ENCODE measurements at places on chromosomes 5 and 9.

- H3K36me3 ChIP-seq, result no peaks in the 10 kb centered on the region
- H3K4me1 ChIP-seq, result no peaks in the 10 kb centered on the region
- H3K4me3 ChIP-seq, result no peak overlapping the region
- no peak for DNase-seq
These were observed 83.9 kb downstream of the NR2F1-AS1 start for GRCh38 chr5:93497096-93497495.

- H3K27ac ChIP-seq, result no peak overlapping the region
- no peak for DNase-seq
These were observed 145.1 kb downstream of the PHF2 start for GRCh38 chr9:93721417-93721965.

DNA sequence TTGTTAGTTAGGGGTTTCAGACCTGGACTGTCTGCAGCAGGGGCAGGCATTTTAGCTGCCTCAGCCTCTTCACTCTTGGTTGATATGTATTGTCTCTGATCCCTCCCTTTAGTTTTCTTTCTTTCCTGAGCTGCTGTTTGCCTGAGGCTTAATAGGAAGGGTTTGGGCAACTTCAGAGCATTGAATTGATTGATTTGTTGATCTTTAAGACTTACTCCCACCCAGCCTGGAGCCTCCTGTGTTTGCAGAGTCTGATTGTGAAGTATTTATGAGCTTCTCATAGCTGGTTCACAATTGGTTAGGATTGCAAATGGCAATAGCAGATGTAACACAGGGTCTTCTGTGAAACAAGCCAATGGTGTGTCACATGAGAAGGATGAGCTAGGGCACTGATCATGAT is 671.8 kb upstream of the SEMA6A start:
- H3K36me3 ChIP-seq, result no peaks in the 10 kb centered on the region
- no peaks in the 10 kb centered on the region for H3K27me3 ChIP-seq
- H3K27ac ChIP-seq, result no peak overlapping the region
- no peak for DNase-seq
- H3K4me3 ChIP-seq, result no peak overlapping the region

DNA sequence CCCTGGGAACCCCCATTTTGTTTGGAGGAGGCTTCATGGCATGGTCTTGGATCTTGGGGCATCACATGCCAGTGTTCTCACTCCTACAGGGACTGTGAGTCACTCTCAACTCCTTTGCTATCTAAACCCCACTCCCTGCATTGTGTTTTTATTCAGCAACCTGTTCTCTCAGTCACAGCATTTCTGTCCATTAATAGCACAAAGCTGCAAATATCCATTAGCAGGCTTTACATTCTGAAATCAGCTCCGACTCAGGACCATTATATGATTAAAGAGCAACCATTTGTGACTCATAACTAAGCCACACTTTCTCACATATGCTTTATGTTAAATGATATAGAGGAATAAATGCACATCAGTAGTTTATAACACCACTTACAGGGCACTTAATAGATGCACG is 462.1 kb upstream of the BRINP1 start:
- no peak overlapping the region for H3K27ac ChIP-seq
- no peak for DNase-seq
- H3K4me1 ChIP-seq, result no peaks in the 10 kb centered on the region
- H3K36me3 ChIP-seq, result no peaks in the 10 kb centered on the region

DNA sequence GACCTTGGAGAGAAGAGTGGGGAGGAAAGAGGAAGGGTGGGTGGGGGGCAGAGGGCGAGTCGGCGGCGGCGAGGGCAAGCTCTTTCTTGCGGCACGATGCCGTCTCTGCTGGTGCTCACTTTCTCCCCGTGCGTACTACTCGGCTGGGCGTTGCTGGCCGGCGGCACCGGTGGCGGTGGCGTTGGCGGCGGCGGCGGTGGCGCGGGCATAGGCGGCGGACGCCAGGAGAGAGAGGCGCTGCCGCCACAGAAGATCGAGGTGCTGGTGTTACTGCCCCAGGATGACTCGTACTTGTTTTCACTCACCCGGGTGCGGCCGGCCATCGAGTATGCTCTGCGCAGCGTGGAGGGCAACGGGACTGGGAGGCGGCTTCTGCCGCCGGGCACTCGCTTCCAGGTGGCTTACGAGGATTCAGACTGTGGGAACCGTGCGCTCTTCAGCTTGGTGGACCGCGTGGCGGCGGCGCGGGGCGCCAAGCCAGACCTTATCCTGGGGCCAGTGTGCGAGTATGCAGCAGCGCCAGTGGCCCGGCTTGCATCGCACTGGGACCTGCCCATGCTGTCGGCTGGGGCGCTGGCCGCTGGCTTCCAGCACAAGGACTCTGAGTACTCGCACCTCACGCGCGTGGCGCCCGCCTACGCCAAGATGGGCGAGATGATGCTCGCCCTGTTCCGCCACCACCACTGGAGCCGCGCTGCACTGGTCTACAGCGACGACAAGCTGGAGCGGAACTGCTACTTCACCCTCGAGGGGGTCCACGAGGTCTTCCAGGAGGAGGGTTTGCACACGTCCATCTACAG is 760 bp downstream of the NPR3 start:
- H3K4me1 ChIP-seq, result peaks cover 43% of the 10 kb centered on the region
- peak overlapping the region; percentile 84 for H3K27ac ChIP-seq
- H3K27me3 ChIP-seq, result no peaks in the 10 kb centered on the region
- no peaks in the 10 kb centered on the region for H3K36me3 ChIP-seq
- peak overlapping the region; percentile 30 for H3K4me3 ChIP-seq
- DNase-seq, result peak; percentile 64

- no peak overlapping the region for H3K27ac ChIP-seq
- H3K27me3 ChIP-seq, result no peaks in the 10 kb centered on the region
- no peak for DNase-seq
- no peak overlapping the region for H3K4me3 ChIP-seq
These were observed 33.9 kb upstream of the RAD23B start for GRCh38 chr9:107249131-107249533.

GRCh38 chr9:27248702-27249101 is 48.2 kb downstream of the EQTN start:
- no peaks in the 10 kb centered on the region for H3K4me1 ChIP-seq
- H3K4me3 ChIP-seq, result no peak overlapping the region
- H3K36me3 ChIP-seq, result no peaks in the 10 kb centered on the region
- no peak overlapping the region for H3K27ac ChIP-seq
- DNase-seq, result no peak

- H3K4me3 ChIP-seq, result no peak overlapping the region
- DNase-seq, result no peak
- H3K27me3 ChIP-seq, result no peaks in the 10 kb centered on the region
- H3K4me1 ChIP-seq, result peaks cover 19% of the 10 kb centered on the region
- H3K27ac ChIP-seq, result no peak overlapping the region
- peaks cover 76% of the 10 kb centered on the region for H3K36me3 ChIP-seq
These were observed 33.9 kb downstream of the G3BP1 start for GRCh38 chr5:151805414-151806223.

- H3K27ac ChIP-seq, result no peak overlapping the region
- DNase-seq, result no peak
- no peak overlapping the region for H3K4me3 ChIP-seq
- H3K36me3 ChIP-seq, result no peaks in the 10 kb centered on the region
- no peaks in the 10 kb centered on the region for H3K4me1 ChIP-seq
- H3K27me3 ChIP-seq, result no peaks in the 10 kb centered on the region
These were observed 193.1 kb upstream of the FREM1 start for GRCh38 chr9:15103290-15103689.

GRCh38 chr5:159786901-159787691 is 129.2 kb upstream of the ADRA1B start:
- H3K36me3 ChIP-seq, result no peaks in the 10 kb centered on the region
- peak overlapping the region; percentile 45 for H3K27ac ChIP-seq
- H3K4me3 ChIP-seq, result no peak overlapping the region

DNA sequence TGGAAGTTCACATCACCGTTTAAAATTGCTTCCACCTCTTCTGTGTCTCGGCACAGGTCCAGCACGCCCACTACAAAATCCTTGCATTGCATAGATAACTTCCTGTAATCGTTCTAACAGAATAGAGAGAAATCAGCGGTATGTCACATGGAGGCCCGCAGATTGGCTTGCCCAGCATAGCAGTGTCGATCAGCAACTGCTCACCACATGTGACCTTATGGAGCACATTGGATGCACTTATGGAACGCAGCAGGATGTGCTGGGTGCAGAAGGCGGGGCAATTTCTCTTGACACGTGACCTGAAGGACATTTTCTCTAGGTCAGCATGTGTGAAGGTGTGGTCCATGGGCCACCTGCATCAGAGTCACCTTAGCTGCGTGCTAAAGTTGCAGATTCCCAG is 49.7 kb downstream of the TRPC7 start:
- H3K27me3 ChIP-seq, result no peaks in the 10 kb centered on the region
- no peak for DNase-seq
- no peak overlapping the region for H3K4me3 ChIP-seq
- H3K27ac ChIP-seq, result no peak overlapping the region

GRCh38 chr9:135526730-135527571 is 5.7 kb downstream of the LCN1 start:
- H3K4me1 ChIP-seq, result no peaks in the 10 kb centered on the region
- H3K36me3 ChIP-seq, result no peaks in the 10 kb centered on the region
- peaks cover 11% of the 10 kb centered on the region for H3K27me3 ChIP-seq
- H3K4me3 ChIP-seq, result no peak overlapping the region
- H3K27ac ChIP-seq, result no peak overlapping the region

DNA sequence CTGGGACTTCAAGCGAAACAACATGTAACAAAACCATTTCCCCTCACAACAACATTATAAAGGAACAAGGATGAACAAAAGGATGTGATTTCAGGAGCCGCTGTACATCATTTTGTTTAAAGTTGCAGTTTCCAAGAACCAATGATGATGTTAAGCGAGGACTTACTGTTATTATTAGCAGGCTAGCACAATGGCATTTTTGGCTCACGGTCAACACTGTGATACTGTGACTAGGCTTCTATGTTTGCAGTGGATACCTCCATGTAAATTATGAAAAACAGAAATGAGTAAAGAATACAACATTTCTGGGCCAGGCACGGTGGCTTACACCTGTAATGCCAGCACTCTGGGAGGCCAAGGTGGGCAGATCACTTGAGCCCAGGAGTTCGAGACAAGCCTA is 113.0 kb downstream of the AUH start:
- peaks cover 14% of the 10 kb centered on the region for H3K4me1 ChIP-seq
- DNase-seq, result peak; percentile 41
- no peak overlapping the region for H3K4me3 ChIP-seq
- peak overlapping the region; percentile 24 for H3K27ac ChIP-seq

DNA sequence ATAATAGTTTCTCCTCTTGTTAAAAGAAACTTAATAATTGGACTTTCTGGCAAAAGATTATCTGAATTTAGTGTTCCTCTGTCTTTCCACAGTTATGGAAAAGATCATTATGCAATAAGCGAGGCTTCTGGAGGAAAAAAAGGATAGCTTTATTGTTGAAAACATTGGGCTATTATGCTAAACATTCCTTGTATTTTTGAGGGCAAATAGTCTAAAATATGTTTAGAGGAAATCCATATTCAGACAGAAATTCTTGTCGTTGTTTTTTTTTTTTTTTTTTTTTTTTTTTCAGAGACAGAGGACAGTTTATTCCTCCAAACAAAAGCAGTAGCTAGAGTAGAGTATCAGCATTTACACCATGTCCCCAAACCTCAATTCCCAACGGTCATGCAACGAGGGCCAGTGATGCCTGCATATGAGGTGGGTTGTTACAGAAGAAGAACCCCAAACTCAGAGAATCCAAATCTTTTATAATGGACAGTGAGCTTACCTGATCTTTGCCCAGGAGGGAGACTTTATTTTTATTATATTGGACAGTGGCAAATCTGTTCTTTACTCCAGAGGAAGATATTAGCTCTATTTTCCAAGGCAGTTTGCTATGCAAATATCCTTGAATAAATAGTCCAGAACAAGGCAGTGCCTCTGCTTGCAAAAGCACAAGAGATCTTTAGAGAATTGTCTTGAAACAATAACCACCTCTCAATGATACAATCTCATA is 48.4 kb upstream of the CDK5RAP2 start:
- no peaks in the 10 kb centered on the region for H3K36me3 ChIP-seq
- no peak for DNase-seq
- H3K27me3 ChIP-seq, result no peaks in the 10 kb centered on the region
- no peak overlapping the region for H3K4me3 ChIP-seq

DNA sequence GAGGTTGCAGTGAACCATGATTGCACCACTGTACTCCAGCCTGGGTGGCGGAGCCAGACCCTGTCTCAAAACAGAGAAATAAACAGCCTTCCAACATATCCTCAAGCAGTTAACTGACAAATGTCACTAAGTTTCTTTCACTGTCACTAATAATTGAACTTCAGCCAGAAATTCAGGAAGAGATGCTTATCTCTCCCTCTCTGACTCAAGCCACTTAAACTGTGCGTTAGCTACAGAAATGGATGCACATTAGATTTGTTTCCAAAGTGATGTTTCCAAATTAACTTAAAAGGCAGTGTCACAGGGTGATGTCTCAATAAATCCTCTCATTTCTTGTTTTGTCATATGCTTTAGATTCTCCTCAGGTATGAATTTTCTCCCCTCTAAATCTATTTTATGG is 164.9 kb downstream of the KDM4C start:
- no peaks in the 10 kb centered on the region for H3K4me1 ChIP-seq
- no peaks in the 10 kb centered on the region for H3K27me3 ChIP-seq
- DNase-seq, result no peak
- no peak overlapping the region for H3K4me3 ChIP-seq
- no peaks in the 10 kb centered on the region for H3K36me3 ChIP-seq

DNA sequence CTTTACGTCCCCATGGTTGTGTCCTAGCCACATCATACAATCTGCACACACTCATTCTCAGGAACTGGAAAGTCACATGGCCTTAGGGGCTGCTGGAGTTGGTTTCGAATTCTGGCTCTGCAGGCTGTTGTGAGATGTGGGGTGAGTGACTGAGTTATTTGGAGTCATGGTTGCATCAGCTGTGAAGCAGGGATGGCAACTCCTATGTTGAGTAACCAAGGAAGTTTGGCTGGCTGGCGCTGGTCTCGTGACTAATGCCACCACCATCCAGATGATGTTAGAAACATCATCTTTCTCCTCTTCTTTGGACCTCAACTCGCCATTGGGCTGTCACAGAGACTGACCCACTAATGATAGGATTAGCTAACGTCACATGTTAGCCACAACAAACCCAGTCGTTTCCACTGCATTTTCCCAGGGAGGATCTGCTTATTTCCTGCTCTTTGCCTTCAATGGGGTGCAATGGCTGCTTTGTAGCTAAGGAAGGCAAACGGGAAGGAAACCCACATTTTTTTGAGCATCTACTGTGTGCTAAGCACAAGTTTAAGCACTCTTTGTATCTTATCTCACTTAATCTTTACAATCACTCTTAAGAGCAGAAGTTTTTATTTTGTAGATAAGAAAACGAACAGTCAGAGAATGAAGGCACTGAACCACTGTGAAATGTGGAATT is 78.1 kb upstream of the UBTD2 start:
- no peak overlapping the region for H3K27ac ChIP-seq
- H3K4me1 ChIP-seq, result no peaks in the 10 kb centered on the region
- peaks cover 34% of the 10 kb centered on the region for H3K36me3 ChIP-seq

GRCh38 chr5:146359836-146360235 is 21.2 kb downstream of the POU4F3 start:
- no peaks in the 10 kb centered on the region for H3K4me1 ChIP-seq
- H3K27ac ChIP-seq, result no peak overlapping the region
- no peak overlapping the region for H3K4me3 ChIP-seq
- H3K36me3 ChIP-seq, result no peaks in the 10 kb centered on the region
- H3K27me3 ChIP-seq, result no peaks in the 10 kb centered on the region
- DNase-seq, result no peak

GRCh38 chr5:40681363-40682153 is 1.8 kb downstream of the PTGER4 start:
- H3K4me1 ChIP-seq, result no peaks in the 10 kb centered on the region
- peaks cover 7% of the 10 kb centered on the region for H3K36me3 ChIP-seq
- DNase-seq, result peak; percentile 18
- peak overlapping the region; percentile 82 for H3K27ac ChIP-seq

- peaks cover 35% of the 10 kb centered on the region for H3K27me3 ChIP-seq
- no peaks in the 10 kb centered on the region for H3K4me1 ChIP-seq
- H3K4me3 ChIP-seq, result no peak overlapping the region
- H3K36me3 ChIP-seq, result no peaks in the 10 kb centered on the region
- no peak overlapping the region for H3K27ac ChIP-seq
These were observed 105.5 kb upstream of the SIMC1 start for GRCh38 chr5:176132471-176133288.

All from heart left ventricle (tissue), 16 donors.